ENCODE measurements at places on chromosomes 2 and 18.

GRCh38 chr2:136085453-136086209 lies 32.3 kb downstream of the CXCR4 start:
- no peak for DNase-seq

GRCh38 chr2:75090770-75091515 lies 108.4 kb downstream of the TACR1 start:
- no peak for DNase-seq

- DNase-seq: no peak
These were observed 51.9 kb upstream of the PCBP1 start for GRCh38 chr2:70035344-70035844.

GRCh38 chr2:28390746-28391563 lies 1.7 kb upstream of the FOSL2 start:
- DNase-seq: no peak

- DNase-seq: no peak
These were observed 7.5 kb upstream of the STAMBP start for GRCh38 chr2:73821227-73821626.

GRCh38 chr2:158297120-158297519 lies 159.4 kb downstream of the CCDC148 start:
- DNase-seq: no peak

DNA sequence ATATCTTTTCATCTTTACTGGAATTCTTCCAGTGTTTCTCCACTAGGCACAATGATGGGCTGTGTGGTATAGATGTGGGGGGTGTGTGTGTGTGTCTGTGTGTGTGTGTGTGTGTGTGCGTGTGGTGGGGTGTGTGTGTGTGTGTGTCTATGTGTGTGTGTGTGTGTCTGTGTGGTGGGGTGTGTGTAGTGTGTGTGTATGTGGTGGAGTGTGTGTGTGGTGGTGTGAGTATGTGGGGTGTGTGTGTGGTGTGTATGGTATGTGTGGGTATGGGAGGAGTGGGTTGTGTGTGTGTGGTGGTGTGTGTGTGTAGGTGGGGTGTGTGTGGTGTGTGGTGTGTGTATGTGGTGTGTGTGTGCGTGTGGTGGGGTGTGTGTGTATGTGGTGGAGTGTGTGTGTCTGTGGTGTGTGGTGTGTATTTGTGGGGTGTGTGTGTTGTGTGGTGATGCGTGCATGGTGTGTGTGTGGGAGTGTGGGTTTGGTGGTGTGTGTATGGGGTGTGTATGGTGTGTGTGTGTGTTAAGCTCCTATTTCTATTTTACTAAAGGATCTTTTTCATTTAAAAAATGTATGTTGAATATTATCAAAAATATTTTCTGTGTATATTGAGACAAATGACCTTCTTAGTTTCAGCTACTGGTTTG lies 84.2 kb downstream of the IRS1 start:
- no peak for DNase-seq

Data from CD4-positive, alpha-beta T cell treated with Interleukin-21 for 1 hour (primary cell).